ENCODE measurements at places on chromosomes 6 and 20.

DNA sequence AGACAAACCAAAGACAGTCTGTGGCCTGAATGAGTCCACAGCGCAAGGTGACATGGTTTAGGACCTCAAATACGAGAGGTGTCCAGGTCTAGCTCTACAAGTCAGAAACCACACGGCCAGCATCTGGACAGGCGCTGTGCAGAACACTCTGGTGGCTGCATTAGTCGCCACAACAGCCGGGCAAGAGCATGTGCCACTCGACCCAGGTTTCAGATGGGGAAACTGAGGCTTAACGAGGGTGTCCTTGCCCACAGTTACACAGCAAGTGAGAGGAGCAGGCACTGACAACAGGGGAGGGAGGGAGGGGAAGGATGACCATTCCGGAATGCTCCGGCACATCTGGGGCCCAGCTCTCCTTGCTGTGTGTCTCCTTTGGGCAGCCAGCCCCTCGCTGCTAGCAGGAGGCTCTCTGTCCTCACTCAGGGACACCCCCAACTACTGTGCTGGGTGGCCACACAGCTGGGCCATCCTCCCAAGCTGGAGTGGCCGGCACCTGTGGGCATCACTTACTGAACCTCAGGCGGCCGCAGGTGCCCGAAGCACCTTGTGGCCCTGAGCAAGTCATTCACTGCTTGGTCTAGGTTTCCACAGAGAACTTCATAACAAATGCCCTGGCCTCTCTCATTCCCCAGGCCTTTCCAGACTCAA, 6.6 kb downstream of the DLL1 start:
- no peak for DNase-seq

DNA sequence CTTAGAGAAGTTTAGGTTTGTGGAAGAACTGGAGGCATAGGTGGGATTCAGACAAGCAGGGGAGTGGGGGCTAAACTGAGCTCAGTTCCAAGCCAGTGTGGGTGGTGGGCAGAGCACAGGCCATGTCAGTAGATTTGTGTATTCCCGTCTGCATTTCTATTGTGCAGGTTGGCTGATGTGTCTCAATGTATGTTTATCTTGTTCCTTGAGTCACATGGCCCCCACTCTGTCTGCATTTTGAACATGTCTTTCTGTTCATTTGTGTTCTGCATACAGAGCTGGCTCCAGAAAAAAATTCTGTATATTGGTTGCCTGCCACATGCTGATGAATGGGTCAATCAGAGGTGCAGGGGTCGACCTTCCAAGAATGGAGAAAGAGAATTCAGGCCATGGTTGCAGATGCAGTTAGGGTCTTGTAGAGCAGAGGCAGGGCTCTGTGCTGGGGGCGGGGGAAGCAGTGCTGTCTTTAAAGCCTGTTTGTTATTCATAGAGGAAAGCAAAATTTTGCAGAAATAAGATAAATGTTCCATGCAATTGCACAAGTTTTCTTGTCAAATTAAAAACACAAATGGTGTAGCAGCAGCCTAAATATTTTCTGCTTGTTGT, 166.7 kb downstream of the CDH26 start:
- DNase-seq = no peak

GRCh38 chr6:90083891-90084290, 189.6 kb downstream of the GJA10 start:
- DNase-seq = no peak

DNA sequence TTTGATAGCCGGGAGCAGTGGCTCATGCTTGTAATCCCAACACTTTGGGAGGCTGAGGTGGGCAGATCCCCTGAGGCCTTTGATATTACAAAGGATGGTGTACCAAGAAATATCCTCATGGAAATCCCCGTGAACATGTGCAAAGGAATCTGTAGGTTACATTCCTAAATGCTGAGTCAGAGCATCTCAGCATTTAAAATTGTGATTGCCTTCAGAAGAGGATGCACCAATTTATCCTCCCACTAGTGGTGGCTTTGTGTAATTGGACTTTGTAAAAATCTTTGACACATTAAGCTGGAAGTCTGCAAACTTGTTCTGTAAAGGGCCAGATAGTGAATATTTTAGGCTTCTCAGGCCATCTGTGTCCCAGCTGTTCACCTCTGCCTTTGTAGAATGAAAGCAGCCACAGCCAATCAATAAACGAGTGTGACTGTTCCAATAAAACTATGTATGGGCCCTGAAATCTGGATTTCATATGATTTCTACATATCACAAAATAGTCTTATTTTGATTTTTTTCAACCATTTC, 11.8 kb downstream of the TMEM14B start:
- peak; percentile 84 for DNase-seq

DNA sequence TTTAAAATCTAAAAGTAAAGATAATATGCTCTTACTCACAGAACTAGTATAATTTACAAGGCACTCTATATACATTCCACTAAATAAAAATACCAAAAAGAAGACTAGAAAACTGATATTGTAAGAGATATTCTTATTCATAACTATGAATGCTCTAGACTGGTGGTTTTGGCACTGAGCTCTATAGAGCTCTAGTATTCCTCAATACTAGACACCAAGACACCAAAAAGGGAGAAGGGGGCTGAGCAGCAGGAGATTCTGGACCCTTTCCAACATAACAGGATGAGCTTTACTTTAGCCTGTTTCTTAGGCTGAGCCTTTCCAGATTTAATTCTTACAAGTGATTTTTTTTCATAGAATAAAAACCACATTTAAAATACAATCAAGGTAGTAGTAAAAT, 173.6 kb downstream of the COL21A1 start:
- no peak for DNase-seq

DNA sequence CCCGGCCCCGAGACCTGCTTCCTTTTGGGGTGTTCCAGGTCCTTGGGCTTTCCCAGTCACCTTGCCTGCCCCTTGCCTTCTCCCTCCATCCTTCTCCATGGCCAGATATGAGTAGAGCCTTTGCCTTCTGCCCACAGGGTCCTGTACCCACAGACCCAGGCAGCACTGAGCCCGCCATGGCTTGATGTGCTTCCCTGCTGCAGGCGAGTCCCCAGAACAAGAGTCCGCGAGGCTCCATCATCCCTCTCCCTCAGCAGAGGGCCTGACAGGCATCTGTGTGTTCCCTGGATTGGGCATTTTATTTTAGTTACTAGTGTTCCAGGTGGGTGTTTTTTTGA, 21.9 kb downstream of the PYGB start:
- DNase-seq = no peak

- no peak for DNase-seq
These were observed 54.2 kb downstream of the CNR1 start for GRCh38 chr6:88111991-88112390.

DNA sequence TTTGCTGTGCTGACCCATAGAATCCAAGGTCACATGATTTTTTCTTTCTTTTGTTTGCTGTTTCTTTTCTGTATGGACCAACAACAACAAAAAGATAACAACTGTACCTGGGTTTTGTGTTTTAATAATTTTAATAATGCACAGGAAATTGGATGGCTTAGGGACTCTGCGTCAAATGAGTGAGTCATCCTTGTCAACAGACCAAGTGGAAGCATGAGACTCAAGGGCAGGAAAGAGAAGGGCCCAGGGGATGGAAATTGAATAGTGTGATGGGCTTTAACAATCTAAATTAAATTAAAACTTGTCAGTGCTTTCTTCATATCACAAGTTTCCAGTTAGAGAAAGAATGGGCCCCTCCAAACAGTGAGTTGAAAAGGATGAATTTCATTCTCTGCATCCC, 413.0 kb downstream of the PREX1 start:
- no peak for DNase-seq

DNA sequence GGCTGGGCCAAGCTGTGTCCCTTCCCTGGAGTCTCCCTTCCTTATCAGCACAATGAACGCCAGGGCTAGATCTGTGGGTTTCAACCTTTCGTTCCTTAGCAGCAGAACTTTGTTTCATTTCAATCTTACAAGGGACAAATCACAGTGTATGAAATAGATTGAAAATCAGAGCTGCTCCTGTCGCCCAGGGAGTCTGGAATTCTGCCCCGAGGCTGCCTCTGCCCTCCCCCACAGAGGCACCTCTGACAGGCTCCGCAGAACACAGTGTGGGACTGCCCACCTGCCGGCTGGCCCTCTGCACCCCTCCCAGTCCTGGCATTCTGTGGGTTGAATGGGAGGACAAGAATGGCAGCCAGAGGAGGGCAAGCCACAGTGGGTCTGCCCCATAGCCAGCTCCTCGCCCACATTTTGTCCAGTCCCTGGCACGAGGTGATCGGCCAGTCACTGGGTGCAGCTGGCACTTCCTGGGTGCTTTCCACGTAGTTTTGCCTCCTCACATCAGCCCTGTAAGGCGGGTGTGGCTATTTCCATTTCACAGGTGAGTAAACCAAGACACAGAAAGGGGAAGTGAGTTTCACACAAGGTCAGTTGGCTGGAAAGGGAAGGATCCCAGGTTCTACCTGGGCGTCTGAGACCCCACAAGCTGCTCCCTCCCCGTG, 26.1 kb downstream of the MANBAL start:
- DNase-seq = no peak

GRCh38 chr6:53544217-53544469, 758 bp downstream of the GCLC start:
- DNase-seq = no peak

DNA sequence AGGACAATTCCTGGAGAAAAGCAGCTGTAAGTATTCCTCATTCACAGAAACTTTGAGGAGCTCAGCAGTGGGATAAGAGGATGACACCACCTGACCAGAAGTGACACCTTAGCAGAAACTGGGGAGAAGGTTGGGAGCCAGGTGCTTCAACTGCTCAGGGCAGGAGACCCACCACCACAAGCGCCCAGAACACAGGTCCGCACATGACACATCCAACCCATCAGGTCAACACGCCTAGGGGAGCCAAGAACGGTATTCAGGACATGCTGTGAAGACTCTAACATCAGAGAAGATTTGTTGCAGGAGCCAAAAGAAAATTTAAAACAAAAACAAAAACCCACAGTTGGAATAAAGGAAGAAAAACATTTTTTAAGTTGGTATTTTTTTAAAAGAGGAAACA, 50.5 kb downstream of the SLC23A2 start:
- no peak for DNase-seq

DNA sequence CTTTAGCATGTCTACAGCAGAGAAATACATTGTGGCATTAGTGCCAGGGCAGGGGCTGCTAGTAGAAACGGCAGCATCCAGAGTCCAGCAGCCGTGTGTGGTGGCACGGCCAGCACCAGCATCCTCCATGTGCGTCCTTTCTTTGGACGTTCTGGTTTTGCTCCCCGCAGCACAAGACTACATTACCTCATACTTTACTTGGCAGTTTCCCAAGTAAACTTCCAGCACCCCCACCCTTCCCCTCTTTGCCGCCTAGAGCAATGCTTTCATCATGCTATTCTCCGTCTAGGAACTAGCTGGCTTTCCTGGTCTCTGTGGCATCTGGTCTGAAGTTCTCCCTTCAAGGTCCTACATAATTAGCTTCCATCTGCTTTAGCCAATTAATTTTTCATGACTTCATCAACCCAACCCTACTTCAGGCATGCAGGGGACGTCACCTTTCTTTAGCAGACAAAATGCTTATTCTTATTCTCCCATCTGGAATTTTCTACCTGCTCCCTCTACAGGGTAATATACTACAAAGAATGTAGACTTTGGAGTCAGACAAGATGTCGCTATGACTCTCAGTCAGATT, 67.6 kb downstream of the BLOC1S5 start:
- peak; percentile 94 for DNase-seq

DNA sequence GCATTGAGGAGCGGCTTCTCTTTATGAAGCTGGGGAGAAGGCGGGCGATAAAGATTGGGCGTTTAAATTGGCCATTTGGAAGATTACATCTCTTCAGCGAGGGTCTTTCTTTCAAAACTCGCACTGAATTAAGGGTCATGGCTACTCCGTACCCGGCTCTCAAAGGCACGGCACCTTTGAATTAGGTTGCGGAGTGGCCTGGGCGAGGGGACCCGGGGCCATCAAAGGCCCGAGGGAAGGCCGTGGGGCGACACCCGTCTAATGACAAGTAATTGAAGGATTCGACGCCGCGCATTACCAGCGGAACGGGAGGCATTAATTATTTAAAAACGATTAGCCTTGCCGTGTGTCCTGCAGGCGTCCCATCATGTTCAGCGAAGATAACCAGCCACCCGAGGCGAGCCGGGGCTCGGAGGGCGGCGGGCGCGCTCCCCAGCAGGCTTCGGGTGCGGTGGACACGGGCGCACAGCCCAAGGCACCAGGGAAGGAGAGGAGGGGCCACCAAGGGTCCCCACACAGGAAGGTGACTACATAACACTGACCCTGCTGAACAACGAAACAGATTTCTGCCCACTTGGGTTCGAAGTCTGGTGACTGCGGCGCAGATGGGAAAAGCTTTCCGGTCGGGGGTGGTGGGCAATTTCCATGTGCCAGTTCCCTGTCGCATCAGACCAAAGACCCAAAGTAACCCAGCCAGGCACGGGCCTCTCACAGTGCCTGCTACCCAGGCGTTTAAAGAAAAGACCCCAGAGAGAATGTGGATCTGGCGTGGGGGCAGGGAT, 7.4 kb downstream of the FOXA2 start:
- DNase-seq = no peak

DNA sequence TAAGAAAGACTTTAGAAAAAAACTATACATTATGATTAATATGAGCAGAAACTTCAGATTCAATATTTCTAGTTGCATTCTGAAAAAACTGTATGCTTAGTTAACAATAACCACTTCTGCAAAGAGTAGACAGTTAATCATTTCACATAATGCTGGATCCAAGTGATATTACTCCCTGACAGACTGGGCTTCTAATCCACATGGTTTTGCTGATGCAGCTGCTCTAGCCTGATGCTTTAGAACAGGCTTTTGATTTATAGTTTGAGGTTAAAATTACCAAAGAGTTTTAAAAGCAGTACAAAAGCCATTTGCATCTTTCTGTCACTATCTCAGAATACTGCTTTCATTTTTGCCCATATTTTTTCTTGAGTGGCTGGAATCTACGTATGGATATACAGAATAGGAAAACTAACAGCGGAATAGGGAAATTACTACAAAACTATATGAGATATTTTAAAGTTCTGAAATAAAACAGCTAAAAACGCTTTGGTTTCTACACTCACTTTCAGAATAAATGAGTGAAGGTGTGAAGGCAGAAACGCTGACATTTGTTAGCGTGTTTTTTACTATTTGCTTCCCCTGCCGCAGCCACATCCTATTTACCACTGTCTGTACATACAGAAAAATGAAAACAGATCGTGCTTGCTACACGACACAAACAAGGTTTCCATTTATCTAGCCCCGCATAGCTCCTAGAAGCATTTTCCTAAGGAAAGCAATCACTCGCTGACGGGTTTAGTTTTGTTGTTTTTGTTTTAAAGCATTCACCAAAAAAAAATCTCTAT, 61.7 kb downstream of the METTL24 start:
- DNase-seq = peak; percentile 19

GRCh38 chr6:39688494-39688893, 36.7 kb downstream of the KIF6 start:
- DNase-seq = peak; percentile 44

GRCh38 chr6:40352006-40352405, 235.2 kb downstream of the LRFN2 start:
- peak; percentile 12 for DNase-seq

All from fibroblast of villous mesenchyme (primary cell).